Fibroblast of skin of left biceps (primary cell): ENCODE measurements at places on chromosomes 7 and 10.
A peak's percentile ranks its signal among the peaks of the same experiment; 100 is the strongest.

GRCh38 chr7:39417642-39418041, 148.6 kb upstream of the YAE1 start:
- no peak for DNase-seq

- DNase-seq, result no peak
These were observed 63.7 kb downstream of the CARD11 start for GRCh38 chr7:2979951-2980350.

DNA sequence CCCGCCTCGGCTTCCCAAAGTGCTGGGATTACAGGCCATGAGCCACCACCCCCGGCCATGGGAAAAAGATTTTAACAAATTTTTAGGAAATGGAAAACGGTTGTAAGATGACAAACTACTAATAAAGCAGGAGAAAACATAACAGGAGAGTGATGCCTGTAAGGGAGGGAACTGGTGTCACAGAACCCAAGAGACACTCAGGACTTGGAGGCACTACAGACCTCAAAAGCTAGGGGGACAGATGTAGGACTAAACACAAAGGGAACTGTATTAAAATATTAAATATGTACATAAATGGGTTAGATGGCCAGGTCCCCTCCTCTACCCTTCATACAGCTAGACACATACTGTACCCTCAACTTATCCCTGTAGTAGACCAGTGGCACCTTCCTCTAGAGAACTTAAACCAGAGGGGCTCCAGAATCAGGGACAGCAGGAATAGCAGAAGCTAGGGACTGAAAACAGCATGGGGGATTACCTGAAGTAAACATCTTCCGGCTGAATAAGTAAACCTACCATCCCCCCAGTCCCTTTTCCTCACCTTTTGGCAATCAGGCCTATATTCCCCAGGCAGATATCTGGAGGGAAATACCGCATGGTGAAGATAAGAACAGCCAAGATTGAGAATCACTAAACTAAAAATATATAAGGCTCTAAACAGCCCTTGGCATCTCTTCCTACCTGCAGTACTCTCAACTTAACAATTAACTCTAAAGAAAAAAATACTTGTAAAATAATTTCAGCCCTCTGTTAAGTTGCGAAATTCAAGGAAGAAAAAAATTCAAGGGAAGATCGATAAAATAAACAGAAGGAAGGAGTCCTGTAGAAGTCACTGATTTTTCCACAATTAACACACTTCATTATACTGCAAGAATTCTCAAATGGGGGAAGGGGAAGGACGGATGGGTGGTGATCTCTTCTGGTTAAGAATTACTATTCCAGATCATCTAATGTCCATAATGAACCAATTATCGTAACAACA, 15.5 kb downstream of the TM9SF3 start:
- no peak for DNase-seq

DNA sequence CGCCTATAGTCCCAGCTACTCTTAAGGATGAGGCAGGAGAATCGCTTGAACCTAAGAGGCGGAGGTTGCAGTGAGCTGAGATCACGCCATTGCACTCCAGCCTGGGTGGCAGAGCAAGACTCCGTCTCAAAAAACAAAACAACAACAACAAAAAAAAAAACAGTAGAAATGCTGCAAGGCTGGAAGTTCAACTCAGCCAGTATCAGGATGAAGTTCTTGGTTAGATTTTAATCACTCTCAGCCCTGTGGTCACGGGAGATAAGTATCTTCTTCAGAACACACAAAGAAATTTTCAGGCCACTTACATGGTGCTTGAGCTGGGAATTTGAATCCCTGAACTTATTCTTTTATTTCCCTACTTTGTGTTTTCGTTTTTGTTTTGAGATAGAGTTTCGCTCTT, 120.4 kb downstream of the MARCHF5 start:
- DNase-seq, result no peak

GRCh38 chr10:24850727-24851296, 101.6 kb downstream of the PRTFDC1 start:
- no peak for DNase-seq

- peak; percentile 14 for DNase-seq
These were observed 17.4 kb downstream of the IRF5 start for GRCh38 chr7:128954830-128955802.

- DNase-seq, result no peak
These were observed 870 bp downstream of the GNA12 start for GRCh38 chr7:2843191-2843685.

DNA sequence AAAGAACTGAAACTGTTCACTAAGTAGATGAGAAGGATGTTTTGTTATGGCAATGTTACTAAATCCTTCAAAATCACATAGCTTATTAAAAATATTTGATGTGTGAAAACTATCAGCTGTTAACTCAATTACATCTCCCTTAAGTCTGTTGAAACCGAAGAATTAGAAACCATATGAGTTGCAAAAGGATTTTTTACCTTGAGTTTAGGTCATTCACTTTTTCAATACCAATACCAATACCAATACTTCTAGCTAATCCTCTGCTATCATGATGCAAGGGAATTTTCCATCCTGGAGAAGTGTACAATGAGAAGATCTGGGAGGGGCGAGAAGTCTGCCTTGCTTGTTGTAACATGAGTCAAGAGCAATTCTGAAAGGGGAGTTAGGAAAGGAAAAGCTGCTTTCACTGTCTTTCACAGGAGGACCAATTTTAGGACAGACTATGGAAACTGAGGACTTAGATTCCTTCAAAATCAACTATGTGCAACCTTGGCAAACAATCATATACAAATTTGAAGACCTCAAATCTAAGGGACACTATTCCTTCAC, 199.7 kb downstream of the IMMP2L start:
- DNase-seq, result peak; percentile 33

DNA sequence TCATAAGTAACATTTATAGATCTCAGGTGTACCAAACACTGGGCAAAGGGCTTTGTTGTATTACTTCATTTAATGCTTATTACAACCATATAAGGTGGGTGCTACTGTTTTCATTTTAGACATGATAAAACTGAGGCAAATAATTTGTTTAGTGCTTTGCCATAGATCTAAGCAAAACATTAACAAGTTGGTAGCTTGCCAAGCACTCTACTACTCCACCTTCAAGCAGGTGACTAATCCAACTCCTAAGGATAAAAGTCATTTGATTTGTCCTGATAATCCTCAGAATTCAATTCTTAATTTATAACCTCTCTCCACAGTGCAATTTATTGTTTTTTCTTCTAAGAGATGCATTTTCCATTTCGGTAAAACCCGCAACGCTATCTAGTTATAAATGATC, 646.4 kb downstream of the GRM8 start:
- DNase-seq, result no peak

- no peak for DNase-seq
These were observed 511.6 kb downstream of the CALN1 start for GRCh38 chr7:71900556-71900955.

DNA sequence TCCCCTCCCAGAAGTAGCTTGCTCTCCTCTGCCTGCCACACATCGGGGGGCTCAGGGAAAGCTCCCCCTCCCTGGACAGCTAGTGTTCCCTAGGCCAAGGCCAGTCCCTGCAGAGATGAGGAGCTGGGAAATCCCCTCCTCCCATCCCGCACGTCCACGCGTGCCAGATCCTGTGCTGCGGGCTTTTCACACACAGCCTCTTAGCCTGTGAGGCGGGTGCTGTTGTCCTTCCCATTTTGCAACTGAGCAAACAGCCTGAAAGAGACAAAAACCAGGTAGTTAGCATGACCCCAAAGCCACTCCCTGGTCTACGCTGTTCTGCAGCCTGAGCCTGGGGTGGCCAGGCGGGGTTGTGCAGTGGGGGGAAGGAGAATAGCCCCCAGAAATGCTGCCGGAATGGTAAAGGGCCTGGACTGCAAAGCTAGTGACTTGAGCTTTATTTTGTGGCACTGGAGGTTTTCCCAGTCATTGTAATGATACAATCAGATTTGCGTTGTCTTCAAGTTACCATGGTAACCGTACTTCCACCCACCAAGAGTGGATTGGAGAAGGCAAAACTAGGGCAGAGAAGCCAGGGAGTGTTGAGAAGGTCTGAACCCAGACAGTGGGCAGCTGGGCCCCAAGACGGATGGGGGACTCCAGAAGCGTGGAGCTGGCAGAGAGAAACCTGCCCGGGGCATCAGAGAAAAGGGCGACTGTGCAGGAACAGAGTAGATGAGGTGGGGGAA, 98.6 kb upstream of the KCTD7 start:
- no peak for DNase-seq

DNA sequence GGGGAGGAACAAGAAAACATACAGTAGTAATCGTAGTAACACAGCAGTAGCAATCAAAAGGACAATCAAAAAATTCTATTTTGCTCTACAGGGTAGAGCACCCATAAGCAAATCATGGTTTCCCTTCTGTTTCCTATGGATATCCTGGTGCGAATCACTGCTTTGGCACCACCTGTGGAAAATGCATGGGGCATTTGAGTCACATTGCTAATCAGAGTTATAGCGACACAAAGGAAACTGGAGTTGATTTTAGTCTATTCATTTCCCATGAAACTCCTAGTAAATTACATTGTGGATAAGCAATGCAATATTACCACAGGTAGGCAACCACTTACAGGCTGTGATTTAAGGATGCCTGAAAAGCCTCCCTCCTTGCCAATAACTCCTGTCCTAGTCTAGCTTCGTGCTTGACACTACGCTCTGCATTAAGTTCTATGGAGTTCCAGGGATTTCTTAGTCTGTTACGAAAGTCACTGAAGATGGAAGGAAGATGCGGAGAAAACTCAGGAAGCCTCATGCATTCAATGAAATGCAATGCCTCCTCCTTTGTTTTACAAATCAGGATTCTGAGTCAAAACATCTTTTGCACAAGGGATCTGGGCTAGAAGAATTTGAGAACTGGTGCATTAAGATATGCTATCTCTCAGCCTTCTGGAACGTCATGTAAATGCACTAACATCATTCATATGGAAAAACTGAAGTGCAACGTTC, 188.4 kb downstream of the DGKI start:
- DNase-seq, result no peak

DNA sequence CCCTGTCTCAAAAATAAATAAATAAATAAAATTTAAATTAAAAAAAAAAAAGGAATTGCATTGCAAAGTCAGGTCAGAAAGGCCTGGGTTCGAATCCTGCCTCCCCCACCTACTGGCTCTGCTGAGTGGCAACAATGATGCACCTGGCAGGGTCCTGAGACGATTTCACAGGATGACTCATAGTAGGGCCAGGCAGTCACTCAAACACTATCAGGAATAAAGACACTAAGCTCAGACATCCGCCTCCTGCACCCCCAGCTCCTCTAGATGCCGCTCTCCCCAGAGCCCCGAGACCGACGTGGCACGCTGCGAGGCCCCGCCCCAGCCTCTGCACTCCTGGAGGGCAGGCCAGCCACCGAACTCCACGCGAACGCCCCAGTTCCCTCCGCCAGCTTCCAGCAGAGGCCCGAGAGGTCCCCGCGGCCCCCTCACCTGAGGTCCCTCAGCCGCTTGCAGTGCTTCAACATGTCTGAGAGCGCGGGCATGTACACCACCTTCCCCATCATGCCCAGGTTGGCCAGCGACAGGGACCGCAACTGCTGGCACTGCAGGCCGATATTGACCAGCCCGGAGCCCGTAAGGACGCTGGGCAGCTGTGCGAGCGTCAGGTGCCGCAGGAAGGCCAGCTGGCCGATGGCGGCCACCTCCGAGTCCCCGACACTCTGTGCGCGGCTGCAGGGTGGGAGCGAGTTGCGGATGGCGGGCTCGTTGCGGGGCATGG, 76.6 kb upstream of the TNRC18 start:
- no peak for DNase-seq

- DNase-seq, result no peak
These were observed 13.8 kb upstream of the RFC2 start for GRCh38 chr7:74267756-74268565.

GRCh38 chr7:47875998-47876744, 72.1 kb downstream of the PKD1L1 start:
- DNase-seq, result no peak

DNA sequence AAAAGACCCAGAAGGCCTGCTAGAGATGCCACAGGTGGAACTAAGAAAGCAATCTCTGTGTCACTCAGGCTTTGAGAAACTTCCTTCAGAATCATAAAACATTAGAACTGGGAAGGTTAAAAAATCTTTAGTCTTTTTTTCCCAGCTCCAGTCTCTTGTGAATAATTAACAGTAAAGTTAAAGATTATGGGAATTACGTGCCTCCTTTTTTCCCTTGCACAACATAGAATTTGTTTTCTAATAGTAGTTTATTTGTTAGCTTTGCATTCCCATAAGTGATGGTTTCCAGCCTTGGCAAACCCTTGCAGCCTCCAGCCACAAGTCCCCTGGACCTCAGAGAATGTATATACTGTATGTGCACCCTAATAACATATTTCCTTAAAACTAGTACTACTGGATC, 128.3 kb downstream of the TPST1 start:
- no peak for DNase-seq

GRCh38 chr10:21402606-21403083, 122.8 kb downstream of the SKIDA1 start:
- DNase-seq, result peak; percentile 62

DNA sequence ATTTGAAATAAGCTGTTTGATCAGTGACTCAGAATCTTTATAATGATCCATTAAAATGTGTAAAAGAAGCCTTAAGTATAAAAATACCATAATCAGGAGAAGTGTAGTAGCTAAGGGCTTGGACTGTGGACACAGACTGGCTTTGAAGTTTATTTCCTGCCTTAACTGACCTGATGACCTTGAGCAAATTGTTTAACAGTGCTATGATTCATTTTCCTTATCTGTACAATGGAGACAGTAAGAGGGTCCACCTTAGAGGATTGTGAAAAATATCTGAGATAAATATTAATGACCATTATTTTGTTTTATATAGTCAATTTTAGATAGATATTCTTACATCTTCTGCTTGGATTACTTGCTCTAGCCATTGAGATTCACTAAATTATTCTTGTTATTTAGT, 13.3 kb upstream of the RPA3 start:
- DNase-seq, result no peak
